NCI-H226 (cell line): ENCODE measurements at places on chromosomes 2 and 18.
A peak's percentile ranks its signal among the peaks of the same experiment; 100 is the strongest.

DNA sequence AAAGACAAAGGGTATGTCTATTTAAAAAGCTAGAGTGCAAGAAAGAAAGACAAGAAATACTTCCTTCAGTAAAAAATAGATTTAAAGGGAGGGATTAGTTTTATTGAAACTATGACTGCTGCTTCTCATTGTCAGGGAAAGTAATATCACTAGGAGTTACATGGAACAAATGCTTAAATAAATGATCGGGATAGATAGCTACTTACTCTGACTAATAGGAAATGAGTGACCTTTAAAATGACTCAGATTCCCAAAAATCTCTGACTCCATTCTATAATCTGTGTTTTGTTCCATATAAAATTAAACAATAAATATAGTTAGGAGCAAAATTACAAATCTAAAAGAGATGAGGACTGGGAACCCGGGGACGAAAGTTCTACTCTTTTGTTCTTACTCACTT is 669.3 kb downstream of the NR4A2 start:
- DNase-seq = no peak

GRCh38 chr2:234203135-234203984 is 152.9 kb downstream of the SPP2 start:
- DNase-seq = peak; percentile 93

- DNase-seq = no peak
Observed at GRCh38 chr2:68388772-68389171, 23.7 kb downstream of the PLEK start.

DNA sequence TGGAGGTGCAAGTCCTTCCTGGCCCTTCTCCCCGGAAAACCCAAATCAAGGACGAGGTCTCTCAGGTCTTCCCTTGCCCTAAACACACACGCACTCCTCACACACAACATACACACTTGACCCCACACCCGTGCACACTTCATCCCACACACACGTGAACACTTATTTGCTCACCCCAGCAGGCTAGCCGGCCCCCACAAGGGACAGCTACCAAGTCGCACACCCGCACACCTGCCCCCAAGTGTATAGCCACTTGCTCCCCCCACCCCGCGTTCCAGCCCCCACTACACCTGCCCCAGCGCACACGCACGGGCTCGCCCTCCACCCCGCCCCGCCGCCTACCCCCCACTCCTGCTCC is 359 bp downstream of the TGFBRAP1 start:
- DNase-seq = no peak

DNA sequence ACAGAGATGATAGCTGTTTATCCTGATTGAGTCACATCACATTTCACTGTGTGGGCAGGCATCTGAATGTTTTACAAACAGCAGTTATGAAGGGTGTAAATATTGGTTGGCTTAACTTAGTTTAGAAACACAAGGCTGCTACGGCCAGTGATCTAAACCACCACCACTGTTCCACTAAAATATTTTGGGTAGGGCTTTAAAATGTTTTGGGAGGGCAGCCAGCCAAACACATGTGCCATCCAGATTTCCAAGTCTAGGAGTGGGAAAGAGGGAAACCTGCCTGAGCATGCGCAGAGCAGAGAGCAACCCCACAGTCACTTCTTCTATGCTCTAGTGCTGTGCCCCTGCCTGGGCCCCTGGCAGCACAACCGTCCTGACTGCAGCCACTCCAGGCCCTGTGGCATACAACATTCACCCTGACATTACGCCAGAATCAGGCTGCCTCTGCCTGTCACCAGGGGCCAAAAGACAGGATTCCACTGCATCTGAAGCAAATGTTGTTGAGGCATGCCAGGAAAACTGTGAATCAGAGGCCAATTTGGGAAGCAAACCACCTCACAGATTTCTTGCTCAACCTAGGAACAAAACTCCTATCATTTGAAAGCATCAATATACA is 74.8 kb upstream of the COL5A2 start:
- peak; percentile 55 for DNase-seq

GRCh38 chr2:157895531-157895930 is 19.4 kb upstream of the ACVR1 start:
- peak; percentile 35 for DNase-seq

- peak; percentile 95 for DNase-seq
Observed at GRCh38 chr2:165803123-165803760, 9.2 kb upstream of the GALNT3 start.

DNA sequence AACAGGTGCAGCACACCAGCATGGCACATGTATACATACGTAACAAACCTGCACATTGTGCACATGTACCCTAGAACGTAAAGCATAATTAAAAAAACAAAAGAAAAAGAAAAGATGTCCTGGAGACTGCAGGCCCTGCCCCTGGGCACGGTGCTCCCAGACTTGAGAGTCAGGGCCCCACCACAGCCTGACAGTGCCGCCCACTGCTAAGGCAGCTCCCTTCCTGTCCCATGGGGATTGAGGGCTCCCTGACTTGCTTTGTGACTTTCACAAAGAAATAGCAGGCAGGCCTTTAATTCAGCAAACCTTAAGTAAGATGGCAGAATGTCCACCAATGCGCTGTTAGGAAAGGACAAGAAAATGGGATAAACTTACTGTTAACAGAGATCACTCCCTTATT is 116.8 kb downstream of the NDUFA10 start:
- DNase-seq = no peak

GRCh38 chr2:114009205-114009944 is 119.5 kb downstream of the ACTR3 start:
- DNase-seq = no peak

GRCh38 chr2:38601463-38602135 is 1.1 kb downstream of the HNRNPLL start:
- no peak for DNase-seq

- no peak for DNase-seq
Observed at GRCh38 chr2:216463148-216463547, 35.5 kb upstream of the RPL37A start.

DNA sequence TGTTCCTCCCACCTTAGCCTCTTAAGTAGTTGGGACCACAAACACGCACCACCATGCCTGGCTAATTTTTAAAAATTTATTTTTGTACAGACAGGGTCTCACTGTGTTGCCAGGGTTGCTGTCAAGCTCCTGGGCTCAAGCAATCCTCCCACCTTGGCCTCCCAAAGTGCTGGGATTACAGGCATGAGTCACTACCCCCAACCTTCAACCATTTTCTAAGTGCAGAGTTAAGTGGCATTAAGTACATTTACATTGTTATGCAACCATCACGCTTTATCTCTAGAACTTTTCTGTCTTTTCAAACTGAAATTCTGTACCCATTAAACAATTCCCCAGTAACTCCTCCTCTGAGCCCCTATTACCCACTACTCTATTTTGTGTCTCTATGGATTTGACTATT is 45.9 kb upstream of the AFF3 start:
- DNase-seq = peak; percentile 44

DNA sequence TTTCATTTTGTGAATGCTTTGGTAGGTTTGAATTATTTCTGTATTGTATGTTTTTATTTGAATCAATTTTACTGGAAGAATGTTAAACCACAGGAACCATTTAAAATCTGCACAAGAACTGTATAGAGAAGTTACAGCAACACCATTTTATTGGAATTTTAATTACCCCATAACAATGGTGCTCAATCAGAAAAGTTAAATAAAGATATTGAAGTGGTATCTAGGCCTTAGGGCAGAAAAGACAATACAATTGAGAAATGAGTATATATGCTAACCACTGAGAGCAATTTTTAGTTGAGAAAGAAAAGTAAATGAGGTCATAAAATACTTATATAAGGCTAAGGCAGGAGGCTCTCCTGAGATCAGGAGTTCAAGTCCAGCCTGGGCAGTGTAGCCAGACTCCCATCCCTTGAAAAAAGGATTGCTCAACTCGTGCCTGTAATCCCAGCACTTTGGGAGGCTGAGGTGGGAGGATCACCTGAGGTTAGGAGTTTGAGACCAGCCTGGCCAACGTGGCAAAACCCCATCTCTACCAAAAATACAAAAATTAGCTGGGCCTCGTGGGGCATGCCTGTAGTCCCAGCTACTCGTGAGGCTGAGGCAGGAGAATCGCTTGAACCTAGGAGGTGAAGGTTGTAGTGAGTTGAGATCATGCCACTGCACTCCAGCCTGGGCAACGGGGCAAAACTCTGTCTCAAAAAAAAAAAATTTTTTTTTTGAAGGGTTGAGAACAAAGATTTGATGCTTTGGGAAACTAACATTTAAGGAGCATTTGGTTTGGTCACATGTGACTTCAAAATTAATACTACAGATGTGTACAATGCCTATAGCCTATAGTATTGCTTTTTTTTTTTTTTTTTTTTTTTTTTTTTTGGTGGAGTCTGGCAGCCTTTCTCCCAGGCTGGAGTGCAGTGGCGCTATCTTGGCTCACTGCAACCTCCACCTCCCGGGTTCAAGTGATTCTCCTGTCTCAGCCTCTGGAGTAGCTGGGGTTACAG is 212.9 kb upstream of the STON1 start:
- no peak for DNase-seq

DNA sequence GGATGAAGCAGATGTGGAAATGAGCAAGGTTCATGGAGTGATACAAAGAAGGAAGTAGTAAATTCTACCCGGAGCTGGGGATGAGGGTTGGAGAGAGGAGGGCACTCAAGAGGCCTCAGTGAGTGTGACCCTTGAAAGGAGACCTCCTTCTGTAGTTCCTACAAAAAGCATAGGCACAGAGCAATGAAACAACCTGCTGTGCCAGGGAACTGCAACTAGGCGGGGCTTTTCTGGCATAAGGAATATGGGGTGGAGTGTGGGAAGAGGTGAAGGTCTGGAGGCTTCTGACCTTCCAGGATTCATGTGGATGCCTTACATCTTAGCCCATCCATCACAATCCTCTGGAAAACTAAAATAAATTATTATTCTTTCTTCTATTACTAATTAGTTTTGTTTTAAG is 25.5 kb upstream of the PGAP1 start:
- DNase-seq = no peak

GRCh38 chr2:191791953-191792560 is 54.8 kb downstream of the CAVIN2 start:
- peak; percentile 6 for DNase-seq

GRCh38 chr18:41992703-41993102 is 37.7 kb downstream of the PIK3C3 start:
- no peak for DNase-seq

DNA sequence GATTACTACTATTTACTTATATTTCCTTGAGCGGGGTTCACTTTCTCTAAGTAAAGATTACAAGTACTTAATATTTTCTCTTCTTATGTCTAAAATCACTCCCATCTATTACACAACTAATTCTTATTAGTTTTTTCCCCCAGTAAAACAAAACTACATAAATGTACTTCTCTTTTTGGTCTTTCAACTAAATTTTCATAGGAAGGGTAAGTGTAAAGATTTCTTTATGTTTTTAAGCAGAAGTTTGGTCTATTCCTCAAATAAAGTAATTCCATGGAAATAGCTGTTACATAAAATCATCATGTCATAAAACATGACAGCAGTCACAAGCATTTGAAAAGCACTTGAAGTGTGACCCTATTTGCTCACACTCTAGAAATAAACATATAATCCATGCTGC is 249.0 kb downstream of the ZEB2 start:
- DNase-seq = no peak

- DNase-seq = peak; percentile 88
Observed at GRCh38 chr2:66509326-66509811, 74.4 kb downstream of the MEIS1 start.

- peak; percentile 26 for DNase-seq
Observed at GRCh38 chr2:108323619-108324018, 34.9 kb downstream of the SULT1C2 start.
